ENCODE measurements at places on chromosomes 6 and 20. TPM values are rescaled to one million over a fixed set of nuclear protein-coding genes. Genes with fewer than 3 reads are reported as not detected.

The PTCRA gene
- not detected for total RNA-seq

The RGL2 gene
- total RNA-seq: 56.0 TPM

The DLL1 gene
- total RNA-seq: 59.8 TPM

The ATP6V1G2 gene
- total RNA-seq: 3.3 TPM

The RAET1L gene
- total RNA-seq: not detected

The MROH8 gene
- total RNA-seq: 7.6 TPM

The ARG1 gene
- not detected for total RNA-seq

The BMP6 gene
- total RNA-seq: 0.44 TPM

The HCRTR2 gene
- total RNA-seq: not detected

The FUT9 gene
- 2.2 TPM for total RNA-seq

The CAGE1 gene
- total RNA-seq: 0.16 TPM

The GCLC gene
- 22.6 TPM for total RNA-seq

The PRKN gene
- 3.2 TPM for total RNA-seq

The GUCA1A gene
- 1.3 TPM for total RNA-seq

The SDC4 gene
- total RNA-seq: 11.5 TPM

The MICAL1 gene
- total RNA-seq: 58.7 TPM

The BMP2 gene
- total RNA-seq: 0.84 TPM

All from neural crest cell (in vitro differentiated cells).